ENCODE measurements at places on chromosomes 11 and 22.

GRCh38 chr11:130397780-130398179 is 30.6 kb downstream of the ADAMTS8 start:
- DNase-seq, result no peak

GRCh38 chr11:48020092-48020755 is 39.9 kb downstream of the PTPRJ start:
- DNase-seq, result no peak

- DNase-seq, result no peak
These were observed 6.2 kb downstream of the STIM1 start for GRCh38 chr11:3861683-3862082.

- no peak for DNase-seq
These were observed 2.1 kb upstream of the APOA5 start for GRCh38 chr11:116793772-116794097.

DNA sequence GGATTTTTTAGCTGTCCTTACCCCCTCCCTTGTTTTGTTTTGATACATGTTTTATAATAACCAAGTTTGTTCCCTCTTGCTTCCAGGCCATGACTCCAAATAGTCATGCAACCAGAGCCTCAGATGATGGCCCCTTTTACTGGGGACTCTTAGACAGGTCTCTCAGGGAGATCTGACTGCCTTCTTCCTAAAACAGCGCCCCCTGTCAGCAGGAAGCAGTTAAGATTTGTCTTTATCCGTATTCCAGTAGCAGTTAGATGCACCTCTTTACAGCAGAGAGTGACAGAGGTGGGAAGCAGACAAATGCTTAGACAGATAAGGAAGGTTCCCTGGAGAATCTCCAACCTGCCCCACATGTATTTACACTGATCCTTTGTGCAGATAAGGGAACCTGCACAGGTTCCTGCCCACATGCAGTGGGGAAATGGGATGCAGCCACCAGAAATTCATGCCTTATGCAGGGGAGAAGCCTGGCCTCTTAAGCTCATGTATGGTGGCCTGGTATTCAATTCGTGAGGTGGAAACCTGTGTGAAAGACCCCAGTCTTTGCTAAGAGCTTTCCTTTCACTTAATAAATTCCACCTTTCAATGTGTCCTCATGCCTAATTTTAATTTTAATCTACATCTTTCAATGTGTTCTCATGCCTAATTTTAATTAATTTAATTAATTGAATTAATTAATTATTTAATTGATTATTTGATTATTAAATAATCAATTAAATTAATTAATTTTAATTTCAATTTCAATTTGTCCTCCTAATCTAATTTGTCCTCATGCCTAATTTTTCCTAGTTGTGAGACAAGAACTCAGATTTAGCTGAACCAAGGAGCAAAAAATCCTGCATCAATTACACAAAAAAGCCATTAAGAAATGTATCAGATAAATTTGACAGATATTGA is 11.5 kb upstream of the GLYAT start:
- DNase-seq, result no peak

- no peak for DNase-seq
These were observed 18.1 kb upstream of the KLHL35 start for GRCh38 chr11:75450826-75451821.

- no peak for DNase-seq
These were observed 3.5 kb downstream of the NXPE1 start for GRCh38 chr11:114556135-114556534.

Measured in AG09319 (cell line).